NCI-H1694 treated with DMSO at 0.1 percent for 48 hours (cell line): ENCODE measurements at places on chromosomes 1 and 21.

DNA sequence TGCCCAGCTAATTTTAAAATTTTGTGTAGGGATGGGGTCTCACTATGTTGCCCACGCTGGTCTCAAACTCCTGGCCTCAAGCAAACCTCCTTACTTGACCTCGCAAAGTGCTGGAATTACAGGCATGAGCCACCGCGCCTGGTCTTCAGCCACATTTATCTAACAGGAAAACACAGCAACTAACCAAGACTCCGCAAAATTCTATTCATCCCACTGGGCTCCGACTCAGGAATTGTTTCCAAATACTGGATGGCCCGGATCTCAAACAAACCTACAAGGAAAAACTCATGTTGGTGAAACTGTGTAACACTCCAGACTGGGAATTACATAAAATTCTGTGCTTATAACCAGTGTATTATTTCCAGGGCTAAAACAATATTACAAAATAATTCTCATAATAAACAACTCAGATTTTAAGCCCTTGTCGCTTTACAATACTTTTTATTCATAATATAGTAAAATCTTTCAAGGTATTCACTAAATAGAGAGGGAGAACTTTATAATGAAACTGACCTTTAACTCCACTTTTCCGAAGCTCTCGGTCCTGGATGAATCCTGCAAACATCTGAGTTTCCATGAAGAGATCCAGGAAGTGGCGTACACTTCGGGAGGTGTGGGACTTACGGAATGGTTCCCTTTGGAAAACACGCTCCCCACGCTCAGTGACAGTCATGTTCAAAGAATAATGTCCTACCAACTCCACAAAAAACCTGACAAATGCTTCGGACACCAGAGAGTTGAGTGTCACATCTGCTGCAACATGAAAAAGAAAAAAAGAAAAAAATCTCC, 6.0 kb upstream of the BCAS2 start:
- DNase-seq: no peak

DNA sequence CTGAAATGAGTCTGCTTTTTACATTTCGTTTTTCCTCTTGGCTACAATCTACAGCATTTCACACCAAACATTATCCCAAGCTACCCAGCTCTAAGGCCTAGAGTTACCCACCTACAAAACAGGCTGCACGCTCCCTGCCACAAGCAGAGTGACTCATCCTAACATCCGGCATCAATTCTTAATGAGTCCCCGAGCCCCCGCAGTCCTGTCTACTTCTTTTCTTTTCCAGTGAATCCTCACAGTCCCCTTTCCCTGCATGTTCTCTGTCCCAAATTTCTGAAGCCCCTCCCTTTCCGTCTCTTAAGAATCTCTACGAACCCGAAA, 650 bp downstream of the PCNX2 start:
- DNase-seq: peak; percentile 5

- DNase-seq: no peak
These were observed 121.0 kb upstream of the TSPAN2 start for GRCh38 chr1:115210302-115210711.

GRCh38 chr1:5740865-5741860, 251.1 kb downstream of the NPHP4 start:
- no peak for DNase-seq

DNA sequence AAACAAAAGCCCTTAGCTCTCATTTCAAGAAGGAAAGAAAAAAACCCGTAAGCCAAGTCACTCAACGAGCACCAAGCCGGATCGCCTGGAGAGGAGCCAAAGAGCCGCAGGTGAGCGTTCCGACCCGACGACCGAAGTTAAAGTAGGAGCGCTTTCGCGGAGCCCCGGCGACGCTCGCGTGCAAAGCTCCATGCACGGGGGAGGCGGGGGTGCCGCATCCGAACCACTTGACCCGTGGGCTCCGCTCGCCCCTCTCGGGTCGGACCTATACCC, 382 bp downstream of the GPBP1L1 start:
- DNase-seq: peak; percentile 35

DNA sequence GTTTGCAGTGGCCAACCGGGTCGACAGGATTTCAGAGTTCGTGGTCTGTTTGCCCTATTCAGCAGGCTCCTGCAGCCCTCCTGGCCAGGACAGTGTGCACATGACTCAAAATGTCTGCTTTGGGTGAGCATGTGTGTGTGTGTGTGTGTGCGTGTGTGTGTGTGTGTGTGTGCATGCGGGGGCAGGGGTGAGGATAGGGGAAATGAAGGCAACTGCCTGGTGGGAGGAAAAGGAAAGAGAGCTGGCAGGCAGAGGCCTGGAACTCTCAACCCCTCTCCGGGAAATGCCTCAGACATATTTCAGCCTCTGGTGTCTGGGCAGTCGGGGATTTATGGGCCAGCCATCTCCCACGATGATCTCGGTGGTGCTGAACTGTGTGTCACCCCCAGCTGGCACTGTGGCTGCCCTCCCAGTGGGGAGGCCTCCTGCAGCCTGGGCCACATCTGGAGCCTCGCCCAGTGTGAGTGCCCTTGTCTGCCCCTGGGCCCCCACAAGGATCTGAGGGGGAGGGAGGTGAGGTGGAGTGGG, 15.2 kb downstream of the CDCP2 start:
- no peak for DNase-seq

DNA sequence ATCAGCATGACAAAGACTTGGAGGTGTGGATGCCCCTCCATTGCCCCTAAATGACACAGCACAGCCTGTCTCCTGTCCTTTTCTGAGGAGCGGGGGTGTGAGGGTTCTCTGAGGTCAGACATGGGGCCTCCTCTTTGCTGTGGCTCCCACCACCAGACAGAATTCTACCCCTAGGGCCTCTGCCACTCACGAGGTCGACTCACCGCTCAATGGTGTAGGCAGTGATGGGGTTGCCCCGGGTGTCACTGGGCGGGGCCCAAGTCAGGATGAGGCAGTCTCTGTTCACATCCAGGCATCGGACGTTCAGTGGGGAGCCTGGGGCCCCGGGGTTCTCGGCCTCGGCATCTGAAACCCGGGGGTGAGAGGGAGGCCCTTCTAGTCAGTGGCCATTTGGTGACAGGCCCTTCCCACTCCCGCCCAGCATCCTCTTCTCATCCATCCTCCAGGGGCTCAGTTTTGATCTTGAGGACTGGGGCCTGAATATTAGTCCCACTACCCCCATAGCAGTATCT, 19.9 kb downstream of the MYOM3 start:
- no peak for DNase-seq

- no peak for DNase-seq
These were observed 239.1 kb upstream of the IRF2BP2 start for GRCh38 chr1:234848972-234849649.

DNA sequence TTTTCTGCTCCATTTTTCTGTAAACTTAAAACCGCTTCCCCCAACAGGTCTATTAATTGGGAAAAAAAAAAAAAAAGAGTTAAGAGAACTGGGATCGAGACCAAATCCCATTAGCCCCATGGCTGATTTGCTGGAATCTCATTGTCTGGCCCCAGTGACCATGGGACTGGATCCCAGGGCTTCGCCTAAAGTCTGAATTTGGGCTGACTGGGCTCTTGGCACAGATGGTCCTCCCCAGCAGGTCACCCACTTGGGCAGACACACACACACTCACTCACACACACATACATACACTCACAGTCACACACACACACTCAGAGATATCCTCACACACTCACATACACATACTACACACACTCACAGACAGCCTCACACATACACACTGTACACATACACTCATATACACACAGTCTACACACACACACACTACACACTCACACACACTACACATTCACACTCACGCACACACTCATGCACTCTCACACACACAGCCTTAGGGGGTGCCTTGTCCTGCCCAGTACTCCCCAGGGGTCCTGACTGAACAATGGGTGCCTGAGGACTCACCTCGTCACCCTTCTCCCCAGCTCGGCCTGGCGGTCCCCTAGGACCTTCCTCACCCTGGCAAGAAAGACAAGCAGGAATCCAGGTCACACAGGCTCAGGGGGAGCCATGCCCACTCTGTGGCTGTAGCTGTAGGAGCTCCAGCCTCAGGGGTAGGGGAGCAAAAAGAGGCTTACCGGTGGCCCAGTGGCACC, 7.5 kb downstream of the COL9A2 start:
- DNase-seq: no peak

DNA sequence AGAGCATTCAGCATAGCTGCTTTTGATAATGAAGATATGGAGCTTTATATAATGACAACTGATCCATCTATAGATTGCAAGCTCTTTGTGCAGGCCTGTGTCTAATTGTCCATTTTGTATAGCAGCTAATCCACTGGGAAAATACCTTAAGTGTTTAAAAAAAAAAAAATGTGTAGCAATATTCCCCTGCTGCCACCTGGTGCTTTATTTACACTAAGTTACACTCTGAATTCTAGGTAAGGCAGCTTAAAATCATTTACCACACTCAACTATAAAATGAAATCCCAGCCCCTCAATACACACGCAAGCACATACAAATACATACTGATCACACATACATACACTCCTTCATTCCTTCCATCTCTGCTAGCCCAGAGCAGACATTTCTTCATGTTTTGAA, 49.1 kb upstream of the BCL9 start:
- no peak for DNase-seq
